Ureter (tissue), 1 donor: ENCODE measurements at places on chromosomes 16 and 17.

- no peak for DNase-seq
These were observed 60.4 kb upstream of the AKTIP start for GRCh38 chr16:53563426-53563825.

DNA sequence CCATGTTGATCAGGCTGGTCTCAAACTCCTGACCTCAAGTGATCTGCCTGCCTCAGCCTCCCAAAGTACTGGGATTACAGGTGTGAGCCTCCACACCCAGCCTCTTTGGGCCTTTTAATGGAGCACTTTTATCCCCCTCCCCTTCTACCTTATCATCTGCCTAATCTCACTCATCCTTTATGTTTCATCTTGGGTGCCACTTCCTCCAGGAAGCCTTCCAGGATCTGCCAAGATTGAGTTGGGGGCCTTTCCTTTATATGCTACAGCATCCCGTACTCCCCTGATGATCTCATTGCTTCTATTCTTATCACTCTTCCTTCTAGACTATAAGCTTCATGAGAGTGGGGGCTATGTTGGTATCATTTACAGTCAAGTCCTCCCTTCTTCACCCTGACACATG, 192.8 kb upstream of the WSCD1 start:
- no peak for DNase-seq

- no peak for DNase-seq
These were observed 14.9 kb downstream of the FLYWCH1 start for GRCh38 chr16:2926650-2926999.

GRCh38 chr16:65481956-65482355, 360.1 kb upstream of the CDH11 start:
- no peak for DNase-seq

GRCh38 chr16:46828292-46828691, 2.7 kb downstream of the C16orf87 start:
- no peak for DNase-seq

DNA sequence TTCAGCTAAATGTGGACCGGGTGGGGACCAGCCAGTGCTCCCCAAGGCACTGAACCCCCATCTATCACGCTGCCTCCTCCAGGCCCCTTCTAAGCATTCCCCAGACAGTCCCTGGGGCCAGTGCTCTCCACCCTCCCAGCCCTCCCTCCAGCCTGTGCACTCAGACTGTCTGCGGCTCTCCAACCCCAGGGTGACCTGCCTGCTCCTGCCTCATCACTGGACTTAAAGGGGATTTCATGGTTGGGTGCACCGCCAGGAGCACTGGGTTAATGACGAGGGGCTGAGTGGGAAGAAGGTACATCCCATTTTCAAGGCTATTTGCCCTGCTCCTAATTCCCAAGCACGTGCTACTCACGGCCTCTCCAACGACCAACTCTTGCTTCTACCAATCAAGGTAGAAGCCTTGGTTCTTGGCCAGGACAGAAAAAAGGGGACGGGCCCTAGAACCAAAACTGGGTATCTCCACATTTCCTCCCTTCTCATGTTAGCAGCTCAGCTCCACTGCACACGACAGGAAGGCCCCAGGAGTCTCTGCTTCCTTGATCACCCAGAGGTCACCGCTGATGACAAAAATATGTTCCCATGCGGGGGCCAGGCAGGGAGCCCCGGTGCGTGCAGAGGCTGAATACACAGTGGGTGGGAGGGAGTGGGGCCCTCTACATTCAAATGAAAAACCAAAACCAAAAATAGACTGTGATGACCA, 3.5 kb upstream of the ABR start:
- no peak for DNase-seq

GRCh38 chr16:17431968-17432625, 38.7 kb downstream of the XYLT1 start:
- no peak for DNase-seq

- DNase-seq: no peak
These were observed 671 bp downstream of the CHMP6 start for GRCh38 chr17:80992077-80992947.

GRCh38 chr16:20214401-20214800, 112.9 kb downstream of the GP2 start:
- no peak for DNase-seq

GRCh38 chr17:8995711-8996110, 25.6 kb upstream of the NTN1 start:
- DNase-seq: no peak

- peak; percentile 78 for DNase-seq
These were observed 1.7 kb downstream of the SLFN5 start for GRCh38 chr17:35244341-35245195.

- no peak for DNase-seq
These were observed 102.5 kb upstream of the TMEM97 start for GRCh38 chr17:28216528-28216927.

GRCh38 chr17:31787857-31788570, 71.0 kb downstream of the COPRS start:
- DNase-seq: peak; percentile 82

DNA sequence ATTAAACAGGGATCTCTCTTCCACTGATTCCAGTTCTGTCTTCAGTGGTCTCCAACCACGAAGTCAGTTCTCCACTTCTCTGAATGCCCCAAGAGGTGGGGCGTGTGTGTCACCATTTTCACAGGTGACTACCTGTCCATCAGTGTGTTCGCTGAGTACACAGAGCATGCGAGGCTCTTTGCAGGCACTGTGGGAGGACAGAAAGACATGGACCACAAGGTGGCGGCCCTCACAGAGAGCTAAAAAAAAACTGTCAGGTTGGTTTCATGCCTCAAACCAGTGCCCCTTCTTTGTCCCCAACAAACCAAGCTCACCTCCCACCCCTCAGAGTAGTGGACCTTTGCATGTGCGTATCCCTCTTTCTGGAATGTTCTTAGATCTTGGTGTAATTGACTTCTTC, 13.8 kb downstream of the EMP2 start:
- DNase-seq: no peak

GRCh38 chr16:87190288-87191230, 126.6 kb downstream of the C16orf95 start:
- no peak for DNase-seq

DNA sequence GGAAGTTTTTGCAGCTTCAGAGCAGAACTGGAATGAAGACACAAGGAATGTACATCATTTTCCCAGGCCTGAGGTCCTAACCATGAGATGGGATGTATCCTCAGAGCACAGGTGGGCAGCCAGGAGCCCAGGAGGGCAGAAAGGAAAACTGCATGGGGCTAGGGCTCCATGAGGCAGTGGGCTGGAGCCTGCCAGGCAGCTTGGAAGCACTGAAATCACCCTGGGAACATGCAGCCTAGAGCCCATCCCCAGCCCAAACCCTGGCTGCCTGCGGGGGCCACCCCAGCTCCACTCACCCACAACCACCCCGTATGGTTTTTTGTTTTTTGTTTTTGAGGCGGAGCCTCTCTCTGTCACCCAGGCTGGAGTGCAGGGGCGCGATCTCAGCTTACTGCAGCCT, 86.2 kb upstream of the SIAH1 start:
- DNase-seq: no peak

DNA sequence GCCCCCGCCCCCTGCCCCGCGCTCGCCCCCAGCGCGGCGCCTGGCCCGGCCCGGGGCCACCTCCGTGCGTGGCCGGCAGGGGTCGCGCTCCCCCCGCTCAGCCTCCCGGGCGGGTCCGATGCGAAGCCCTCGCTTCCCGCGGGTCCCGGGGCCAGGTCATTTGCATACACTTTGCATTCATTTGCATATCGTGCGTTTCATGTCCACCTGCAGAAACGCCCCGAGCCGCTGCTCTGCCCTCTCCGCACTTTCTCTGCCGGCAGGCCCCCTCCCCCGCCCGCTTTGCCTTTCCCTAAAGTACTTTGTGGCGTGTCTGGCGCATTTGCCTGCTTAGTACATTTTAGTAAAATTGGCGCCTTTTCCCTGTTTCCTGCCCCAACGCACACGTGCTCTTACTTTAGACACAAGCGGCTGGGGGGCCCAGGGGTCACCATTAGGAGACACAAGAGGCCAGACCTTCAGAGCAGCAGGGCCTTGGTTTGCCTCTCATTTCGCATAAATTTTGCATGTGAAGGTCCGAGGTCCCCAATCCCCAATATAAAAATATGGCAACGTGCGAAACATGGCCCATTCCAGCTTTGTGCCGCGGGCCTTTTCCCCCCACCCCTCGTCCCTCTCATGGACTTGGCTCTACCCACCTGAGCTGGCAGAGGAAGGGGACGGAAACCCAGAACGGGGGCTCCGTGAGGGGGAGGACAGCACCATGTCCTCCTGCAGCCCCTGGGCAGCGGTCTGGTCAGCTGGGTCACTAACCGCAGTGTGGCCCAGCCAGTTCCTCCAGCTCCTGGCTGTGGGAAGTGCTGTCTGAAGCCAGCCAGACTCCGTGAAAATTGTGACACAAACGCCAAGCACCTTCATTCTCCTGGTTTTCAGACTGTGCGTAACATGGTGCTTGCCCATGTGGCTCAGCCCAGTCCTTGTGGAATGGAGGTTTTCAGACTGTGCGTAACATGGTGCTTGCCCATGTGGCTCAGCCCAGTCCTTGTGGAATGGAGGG, 34.8 kb downstream of the CBFA2T3 start:
- no peak for DNase-seq

- no peak for DNase-seq
These were observed 15.4 kb downstream of the DNAAF8 start for GRCh38 chr16:4749700-4750257.

GRCh38 chr16:68636064-68636560, 9.0 kb upstream of the CDH3 start:
- no peak for DNase-seq

DNA sequence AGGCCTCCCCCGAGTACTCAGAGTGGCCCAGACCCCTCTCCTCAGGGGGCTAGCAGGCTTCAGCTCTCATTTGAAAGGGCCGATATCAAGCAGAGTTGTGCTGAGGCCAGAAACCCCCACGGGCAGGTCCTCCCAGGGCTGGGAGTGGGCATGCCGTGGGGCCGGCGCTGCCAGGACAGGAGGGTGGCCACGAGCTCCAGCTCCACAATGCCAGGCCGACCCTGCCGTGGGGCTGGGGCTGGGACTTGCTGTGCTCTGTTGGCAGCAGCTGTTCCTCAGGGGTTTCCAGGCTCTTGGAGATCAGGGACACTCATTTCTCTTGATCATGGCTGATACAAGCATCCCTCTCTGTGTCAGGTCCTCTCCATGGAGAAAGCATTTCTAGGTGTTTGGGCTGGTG, 3.2 kb upstream of the NPB start:
- DNase-seq: no peak

- DNase-seq: no peak
These were observed 175.0 kb downstream of the IRF8 start for GRCh38 chr16:86073763-86074493.

- DNase-seq: no peak
These were observed 147.4 kb downstream of the CDK5R1 start for GRCh38 chr17:32634167-32634566.

DNA sequence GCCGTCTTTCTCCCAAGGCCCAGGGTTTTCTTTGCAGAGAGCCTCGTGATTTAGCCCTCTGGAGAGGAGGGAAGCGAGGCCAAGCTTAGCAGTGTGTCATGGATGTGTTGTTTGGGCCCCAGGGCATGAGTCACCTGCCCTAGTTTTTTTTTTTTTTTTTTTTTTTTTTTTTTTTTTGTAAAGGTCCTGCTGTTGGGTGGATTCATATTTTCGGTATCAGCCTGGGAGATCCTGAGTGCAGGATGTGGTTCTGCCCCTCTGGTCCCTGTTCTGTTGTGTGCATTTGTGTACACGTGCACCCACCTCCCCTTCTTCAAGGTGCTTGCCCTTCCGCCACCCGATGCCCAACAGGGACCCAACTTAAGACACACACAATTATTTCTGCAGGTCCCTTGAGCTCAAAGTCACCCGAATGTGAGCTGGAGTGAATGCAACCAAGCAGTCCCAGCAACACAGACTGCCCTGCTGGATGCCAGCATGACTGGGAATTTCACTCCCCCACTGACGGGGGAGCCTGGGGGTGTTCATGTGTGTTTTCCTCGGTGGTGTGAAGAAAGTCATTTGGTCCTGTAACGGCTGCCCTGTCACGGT, 265.8 kb upstream of the TNRC6C start:
- DNase-seq: peak; percentile 32

- no peak for DNase-seq
These were observed 94.0 kb downstream of the SKAP1 start for GRCh38 chr17:48335858-48336500.
